ENCODE measurements at places on chromosomes 6 and 20. TPM values are rescaled to one million over a fixed set of nuclear protein-coding genes. Genes with fewer than 3 reads are reported as not detected.

HLA-G gene
- not detected for total RNA-seq

- H3K36me3 ChIP-seq, result peaks cover 9% of the 10 kb centered on the region
- H3K27ac ChIP-seq, result no peak overlapping the region
- H3K4me3 ChIP-seq, result no peak overlapping the region
- no peaks in the 10 kb centered on the region for H3K4me1 ChIP-seq
Observed at GRCh38 chr6:106293116-106293515, 32.4 kb downstream of the ATG5 start.

FAM162B gene
- total RNA-seq, result not detected

DNA sequence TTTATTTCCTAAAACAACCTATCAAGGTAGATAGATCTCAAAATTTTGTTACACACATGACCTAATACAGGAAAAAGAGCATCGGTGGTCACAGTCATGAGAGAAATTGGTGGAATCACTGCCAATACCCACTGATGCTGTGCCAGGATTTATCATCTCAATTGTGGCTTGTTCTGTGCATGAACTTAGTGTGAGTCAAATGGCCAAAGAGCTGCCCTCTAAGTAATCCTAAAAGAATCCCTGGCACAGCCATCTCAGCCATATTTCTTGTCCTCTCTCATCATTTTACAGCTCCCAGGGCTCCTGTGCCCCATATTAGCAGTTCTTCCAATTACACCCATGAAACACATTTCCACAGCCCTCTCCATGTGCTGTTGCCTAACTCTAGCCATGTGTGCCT lies 6.1 kb downstream of the GSTA5 start:
- H3K36me3 ChIP-seq, result no peaks in the 10 kb centered on the region
- H3K4me1 ChIP-seq, result no peaks in the 10 kb centered on the region
- no peak overlapping the region for H3K4me3 ChIP-seq
- no peak for DNase-seq
- H3K27me3 ChIP-seq, result no peaks in the 10 kb centered on the region
- H3K27ac ChIP-seq, result no peak overlapping the region

- H3K27me3 ChIP-seq, result peaks cover 14% of the 10 kb centered on the region
- H3K4me1 ChIP-seq, result peaks cover 6% of the 10 kb centered on the region
- H3K36me3 ChIP-seq, result no peaks in the 10 kb centered on the region
- H3K27ac ChIP-seq, result no peak overlapping the region
- DNase-seq, result no peak
Observed at GRCh38 chr6:34519971-34520644, 36.0 kb downstream of the SPDEF start.

GRCh38 chr6:138503881-138504680 lies 4.8 kb upstream of the NHSL1 start:
- no peak for DNase-seq
- H3K4me3 ChIP-seq, result no peak overlapping the region
- H3K27me3 ChIP-seq, result no peaks in the 10 kb centered on the region
- no peak overlapping the region for H3K27ac ChIP-seq
- H3K36me3 ChIP-seq, result no peaks in the 10 kb centered on the region
- H3K4me1 ChIP-seq, result peaks cover 45% of the 10 kb centered on the region

DNA sequence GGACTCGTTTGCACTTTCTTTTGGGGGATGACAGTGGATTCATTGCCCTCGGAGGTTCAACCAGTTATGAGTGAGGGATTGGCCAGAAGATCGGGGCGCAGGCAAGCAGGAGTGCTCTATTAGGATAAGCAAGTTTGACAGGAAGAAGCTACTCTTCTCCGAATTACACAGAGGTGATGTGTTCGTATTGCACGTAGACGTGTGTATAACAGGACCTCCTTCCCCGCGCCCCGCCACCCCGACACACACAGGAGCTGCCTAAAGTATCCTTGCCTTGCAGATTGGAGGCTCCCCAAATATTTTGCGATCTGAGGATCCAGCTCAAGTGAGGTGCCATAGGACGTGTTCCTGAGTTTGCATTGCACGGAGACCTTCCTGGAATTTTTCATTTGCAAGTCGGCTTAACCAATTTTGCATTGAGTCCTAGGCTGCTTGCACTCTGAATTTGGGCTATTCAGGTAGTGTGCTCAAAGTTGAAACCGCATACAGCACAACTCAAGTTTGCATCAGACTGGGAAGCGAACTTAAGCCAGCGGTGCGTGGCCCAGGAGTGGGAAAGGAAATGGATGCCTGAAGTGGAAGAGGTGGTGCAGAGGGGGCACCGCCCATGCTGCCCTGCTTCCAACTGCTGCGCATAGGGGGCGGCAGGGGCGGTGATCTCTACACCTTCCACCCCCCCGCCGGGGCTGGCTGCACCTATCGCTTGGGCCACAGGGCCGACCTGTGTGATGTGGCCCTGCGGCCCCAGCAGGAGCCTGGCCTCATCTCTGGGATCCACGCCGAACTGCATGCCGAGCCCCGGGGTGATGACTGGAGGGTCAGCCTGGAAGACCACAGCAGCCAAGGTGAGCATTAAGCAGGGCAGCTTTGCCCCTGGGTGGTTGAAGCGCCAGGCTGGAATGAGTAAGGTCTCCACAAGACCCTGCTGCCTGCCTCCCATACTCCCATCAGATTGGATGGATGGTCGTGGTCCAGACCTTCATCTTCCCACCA lies 770 bp downstream of the TCF19 start:
- peaks cover 12% of the 10 kb centered on the region for H3K27me3 ChIP-seq
- peaks cover 5% of the 10 kb centered on the region for H3K36me3 ChIP-seq
- peaks cover 10% of the 10 kb centered on the region for H3K4me1 ChIP-seq
